ENCODE measurements at places on chromosomes 4 and X.
A peak's percentile ranks its signal among the peaks of the same experiment; 100 is the strongest.

GRCh38 chrX:95678679-95679078 is 1006.0 kb upstream of the DIAPH2 start:
- DNase-seq: no peak

- no peak for DNase-seq
Observed at GRCh38 chr4:151226004-151226932, 50.7 kb upstream of the PRSS48 start.

- no peak for DNase-seq
Observed at GRCh38 chr4:10613926-10614478, 70.6 kb downstream of the CLNK start.

DNA sequence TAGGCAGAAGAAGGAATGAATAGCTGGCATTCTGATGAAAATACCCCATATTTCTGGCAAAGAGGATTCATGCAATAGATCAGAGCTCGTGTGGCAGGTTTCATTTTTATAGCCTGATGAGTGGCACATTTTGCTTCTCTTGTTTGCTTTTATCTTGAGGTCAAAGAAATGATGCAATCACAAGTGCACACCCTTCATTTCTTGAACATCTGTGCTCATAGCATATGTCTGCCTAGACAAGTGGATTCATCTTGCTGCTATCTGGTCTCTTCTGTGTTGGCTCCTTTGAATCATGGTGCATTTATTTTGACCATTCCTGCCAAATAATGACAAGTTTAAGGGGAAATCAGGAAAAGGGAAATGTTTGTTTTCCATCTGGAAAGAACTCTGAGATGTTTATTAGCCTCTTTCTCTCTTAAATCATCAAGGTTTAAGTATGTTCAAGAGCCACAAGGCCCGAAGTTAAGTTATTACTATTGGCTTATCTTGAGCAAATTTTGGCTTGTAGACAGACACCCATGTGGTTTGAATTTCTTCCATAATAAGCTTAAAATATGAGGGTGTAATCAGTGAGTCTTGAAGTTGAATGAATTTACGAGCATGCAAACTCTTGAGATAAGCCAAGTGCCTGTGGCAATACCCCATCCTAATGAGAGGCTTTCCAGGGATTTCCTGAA is 59.3 kb upstream of the HS3ST1 start:
- DNase-seq: peak; percentile 69

- DNase-seq: no peak
Observed at GRCh38 chrX:43505769-43506168, 150.3 kb upstream of the MAOA start.

DNA sequence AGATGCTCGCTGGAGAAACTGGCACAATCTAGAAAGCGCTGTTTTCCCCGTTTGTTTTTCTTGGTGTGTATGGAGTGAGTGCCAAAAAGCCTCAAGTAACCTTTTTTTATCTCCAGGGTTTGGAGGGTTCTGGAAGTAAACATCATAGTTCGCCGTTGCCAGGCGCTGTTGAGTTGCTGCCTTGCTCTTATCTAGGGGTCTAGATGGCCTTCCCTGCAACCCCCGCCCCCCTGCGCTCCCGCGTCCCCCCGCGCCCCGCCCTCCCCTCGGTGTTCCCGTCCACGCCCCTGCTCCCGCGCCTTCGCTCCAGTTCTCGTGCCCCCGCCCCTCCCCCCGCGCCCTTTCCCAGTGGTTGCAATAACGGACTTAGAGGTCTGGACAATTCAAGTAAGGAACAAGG is 555 bp upstream of the GCNA start:
- no peak for DNase-seq

DNA sequence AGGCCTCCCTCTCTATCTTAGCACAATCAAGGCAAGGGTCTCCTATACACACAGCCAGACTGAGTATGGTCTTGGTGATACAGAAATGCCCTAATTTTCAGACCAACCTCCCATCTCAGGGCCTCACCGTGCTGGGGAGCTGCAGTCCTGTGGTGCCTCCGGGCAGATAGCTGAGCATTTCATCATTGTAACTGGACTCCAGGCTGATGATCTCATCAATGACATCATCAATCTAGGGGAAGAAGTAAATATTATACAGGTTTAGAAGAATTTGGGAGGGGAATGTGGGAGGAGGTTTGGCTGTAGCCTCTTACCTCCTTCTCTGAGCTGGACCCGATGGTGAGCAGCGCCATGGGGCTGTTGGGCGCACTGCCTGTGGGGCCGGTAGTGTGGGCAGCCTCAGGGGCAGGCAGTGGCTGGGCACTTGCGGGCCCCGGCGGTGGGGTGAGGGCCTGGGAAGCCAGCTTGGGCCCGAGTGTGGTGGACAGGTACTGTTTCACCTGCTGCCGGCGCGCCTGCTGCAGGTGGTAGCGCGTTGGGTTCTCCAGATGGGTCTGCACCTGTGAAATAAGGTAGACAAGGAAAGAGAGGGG is 5.2 kb downstream of the TFE3 start:
- DNase-seq: peak; percentile 11

DNA sequence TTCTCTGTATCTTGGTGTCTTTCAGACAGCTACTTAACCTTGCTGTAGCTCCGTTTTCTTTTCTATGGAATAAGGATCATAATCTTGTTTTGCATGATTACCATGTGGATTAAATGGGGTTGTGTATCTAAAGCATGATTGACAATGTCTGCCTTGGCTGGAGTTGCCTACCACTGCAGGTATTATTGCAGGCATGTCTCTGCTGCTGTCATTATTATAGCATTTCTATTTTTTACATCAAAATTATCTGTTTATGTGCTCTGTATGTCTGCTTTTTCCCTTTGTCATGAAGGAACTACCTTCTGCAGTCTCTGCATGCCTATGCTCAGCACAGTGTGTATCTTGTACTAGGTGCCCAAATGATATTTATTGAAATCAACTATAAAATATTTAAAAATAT is 95.9 kb upstream of the TAPT1 start:
- no peak for DNase-seq

DNA sequence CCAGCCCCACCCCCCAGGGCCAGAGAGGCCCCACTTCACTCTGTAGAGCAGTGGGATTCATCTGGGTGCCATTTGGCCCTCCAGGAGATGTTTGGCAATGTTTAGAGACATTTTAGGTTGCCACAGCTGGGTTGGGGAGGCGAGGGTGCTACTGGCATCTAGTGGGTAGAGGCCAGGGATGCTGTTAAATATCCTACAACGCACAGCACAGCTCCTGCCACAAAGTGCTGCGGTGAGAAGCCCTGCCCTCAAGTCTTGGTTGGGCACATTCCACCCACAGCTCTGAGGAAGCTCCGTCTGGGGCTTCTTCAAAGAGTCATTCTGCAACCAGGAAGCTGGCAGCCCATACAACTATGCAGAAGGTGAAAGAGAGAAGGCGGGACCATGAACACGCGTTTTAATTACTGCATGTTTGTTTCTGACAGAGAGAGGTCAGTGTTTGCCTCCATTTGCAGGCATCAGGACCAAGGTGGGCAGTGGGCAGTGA is 48.1 kb upstream of the FAM9C start:
- DNase-seq: peak; percentile 86

- DNase-seq: peak; percentile 75
Observed at GRCh38 chr4:182826391-182826790, 90.8 kb downstream of the DCTD start.

DNA sequence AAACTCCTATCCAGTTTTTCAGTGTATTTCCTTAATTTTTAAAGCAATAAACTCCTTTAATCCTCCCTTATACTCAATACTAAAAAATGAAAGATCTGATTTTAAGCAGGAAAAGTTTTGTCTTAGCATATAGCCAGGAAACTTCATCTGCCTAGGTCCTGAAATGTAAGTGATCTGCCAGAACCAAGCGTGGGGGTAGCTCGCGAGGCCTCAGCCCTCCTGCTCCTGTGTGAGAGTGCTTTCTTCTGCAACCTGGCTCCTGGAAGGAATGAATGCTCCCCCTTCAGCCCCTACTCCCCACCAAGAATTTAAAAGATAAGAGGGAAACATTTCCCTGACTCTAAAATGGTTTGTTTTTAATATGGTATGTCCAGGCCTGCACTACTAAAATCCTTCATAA is 160.1 kb downstream of the CBR4 start:
- no peak for DNase-seq

- DNase-seq: no peak
Observed at GRCh38 chr4:60683973-60684372, 516.2 kb upstream of the ADGRL3 start.

DNA sequence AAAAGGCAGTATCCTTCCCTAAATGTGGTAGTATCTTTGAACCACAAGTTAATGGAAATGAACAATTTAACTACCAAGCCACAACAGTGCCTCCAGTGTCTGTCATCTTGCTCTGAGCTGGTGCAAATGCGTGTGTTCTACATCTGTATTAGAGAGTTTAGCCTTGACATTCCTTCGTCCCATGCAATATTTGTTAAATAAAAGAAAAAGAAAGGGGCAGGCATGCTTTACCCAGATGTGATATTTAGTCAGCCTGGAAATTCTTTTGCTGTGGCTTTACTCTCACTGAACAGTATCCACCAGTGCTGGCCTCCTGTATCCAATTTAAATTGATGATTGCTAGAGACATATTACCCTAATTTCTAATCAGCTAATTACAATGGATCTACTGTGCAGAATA is 310.5 kb downstream of the CFAP299 start:
- DNase-seq: no peak

DNA sequence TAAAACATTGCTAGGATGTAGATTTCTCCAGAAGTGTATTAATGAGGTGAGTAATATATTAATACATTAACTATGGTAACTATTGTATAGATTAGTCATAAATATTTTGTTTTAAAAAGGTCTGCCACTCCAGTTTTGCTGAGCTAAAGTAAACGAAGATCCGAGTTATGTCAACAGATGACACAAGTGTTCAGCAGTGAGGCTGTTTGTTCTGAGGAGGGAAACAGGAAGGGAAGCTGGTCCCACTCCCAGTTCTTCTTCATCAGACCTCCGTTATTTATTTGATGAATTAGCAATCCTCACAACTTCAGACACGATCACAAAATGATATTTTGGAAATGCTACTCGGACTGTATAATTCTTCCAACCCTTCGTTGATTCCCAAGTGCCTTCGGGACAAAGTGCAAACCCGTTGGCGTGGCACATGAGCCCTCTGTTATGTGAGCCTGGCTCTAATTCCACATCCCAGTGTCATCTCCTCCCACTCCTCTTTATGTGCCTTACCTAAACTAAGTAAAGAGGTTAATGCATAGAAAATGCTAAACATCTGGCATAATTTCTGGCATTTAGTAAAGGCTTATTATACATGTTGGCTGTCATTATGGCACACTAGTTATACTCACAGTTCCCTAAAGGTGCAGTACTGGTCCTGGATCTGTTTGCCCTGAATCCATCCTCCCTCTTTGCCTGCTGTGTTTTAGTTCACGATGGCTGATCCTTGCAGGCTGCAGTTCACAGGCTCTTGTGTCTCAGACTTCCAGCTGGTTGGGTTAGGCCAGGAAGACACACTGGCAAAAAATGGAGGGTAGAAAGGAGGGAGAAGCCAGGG is 190.6 kb upstream of the LNX1 start:
- DNase-seq: no peak

GRCh38 chr4:69156913-69157312 is 57.6 kb downstream of the UGT2B11 start:
- DNase-seq: no peak

- no peak for DNase-seq
Observed at GRCh38 chr4:82850684-82851083, 40.3 kb downstream of the SEC31A start.

- DNase-seq: no peak
Observed at GRCh38 chrX:103540145-103540544, 20.9 kb upstream of the RAB40A start.

GRCh38 chrX:1609311-1609710 is 5.5 kb upstream of the ASMT start:
- no peak for DNase-seq

- DNase-seq: no peak
Observed at GRCh38 chr4:47752214-47752613, 85.7 kb downstream of the CORIN start.

GRCh38 chr4:182089326-182089725 is 153.9 kb upstream of the TENM3 start:
- no peak for DNase-seq

GRCh38 chrX:132022967-132023895 is at the start of gene STK26:
STK26 (plus strand) TSS chrX:132023302; CDS start chrX:132023618, 316 bp downstream.
- DNase-seq: peak; percentile 71
